Activated CD4-positive, alpha-beta memory T cell treated with anti-CD3 and anti-CD28 coated beads for 36 hours (primary cell): ENCODE measurements at places on chromosomes 6 and 20. TPM values are rescaled to one million over a fixed set of nuclear protein-coding genes. Genes with fewer than 3 reads are reported as not detected.

The HLA-DMB gene
- 1.6 TPM for total RNA-seq

DNA sequence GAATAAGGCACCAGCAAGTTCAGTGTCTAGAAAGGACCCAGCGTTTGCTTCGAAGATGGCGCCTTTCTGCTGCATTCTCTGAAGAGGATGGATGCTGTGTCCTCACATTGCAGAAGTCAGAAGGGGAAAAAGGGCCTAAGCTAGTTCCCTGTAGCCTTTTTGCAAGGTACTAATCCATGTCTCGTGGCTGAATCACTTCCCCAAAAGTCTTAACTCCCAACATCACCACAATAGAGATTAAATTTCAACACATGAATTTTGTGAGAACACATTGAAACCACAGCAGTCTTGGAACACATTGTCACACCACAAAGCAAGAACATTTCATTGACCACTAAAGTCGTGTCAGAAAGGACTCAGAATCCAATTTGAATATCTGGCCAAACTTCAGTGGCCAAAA, 42.1 kb downstream of the KLHL31 start:
- no peak overlapping the region for H3K4me3 ChIP-seq
- H3K4me1 ChIP-seq = peaks cover under 1% of the 10 kb centered on the region
- H3K27ac ChIP-seq = no peak overlapping the region
- H3K36me3 ChIP-seq = no peaks in the 10 kb centered on the region
- peaks cover 5% of the 10 kb centered on the region for H3K27me3 ChIP-seq
- DNase-seq = no peak

- DNase-seq = no peak
- H3K27me3 ChIP-seq = no peaks in the 10 kb centered on the region
- H3K4me1 ChIP-seq = no peaks in the 10 kb centered on the region
- H3K27ac ChIP-seq = no peak overlapping the region
- H3K4me3 ChIP-seq = no peak overlapping the region
These were observed 871.2 kb downstream of the TFAP2A start for GRCh38 chr6:9543649-9544048.

The SYNDIG1 gene
- not detected for total RNA-seq

GRCh38 chr20:57632286-57632685, 12.1 kb upstream of the ZBP1 start:
- no peak overlapping the region for H3K27ac ChIP-seq
- DNase-seq = no peak
- H3K4me3 ChIP-seq = no peak overlapping the region
- H3K36me3 ChIP-seq = peaks cover 18% of the 10 kb centered on the region
- peaks cover 9% of the 10 kb centered on the region for H3K27me3 ChIP-seq

The TULP1 gene
- not detected for total RNA-seq

DNA sequence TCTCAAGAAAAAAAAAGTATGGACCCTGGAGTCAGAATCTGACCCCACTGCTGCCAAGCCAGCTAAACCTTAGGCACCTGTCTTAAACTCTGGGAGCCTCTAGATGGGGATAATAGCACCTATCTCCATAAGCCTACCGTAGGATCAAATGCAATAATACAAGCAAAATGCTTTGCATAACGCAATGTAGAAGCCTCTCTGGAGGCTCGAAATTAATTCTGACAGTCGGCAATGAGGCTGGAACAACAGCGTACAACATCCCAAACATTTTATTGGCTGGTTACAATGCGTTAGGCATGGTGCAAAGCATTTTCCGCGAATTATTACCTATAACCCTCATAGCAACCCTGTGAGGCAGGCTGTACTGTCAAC, 521 bp downstream of the CDK5RAP1 start:
- peak overlapping the region; percentile 94 for H3K4me3 ChIP-seq
- H3K27ac ChIP-seq = no peak overlapping the region
- peaks cover 44% of the 10 kb centered on the region for H3K4me1 ChIP-seq
- H3K36me3 ChIP-seq = peaks cover 1% of the 10 kb centered on the region
- no peaks in the 10 kb centered on the region for H3K27me3 ChIP-seq
- DNase-seq = no peak

The KAT14 gene
- 14.4 TPM for total RNA-seq

DNA sequence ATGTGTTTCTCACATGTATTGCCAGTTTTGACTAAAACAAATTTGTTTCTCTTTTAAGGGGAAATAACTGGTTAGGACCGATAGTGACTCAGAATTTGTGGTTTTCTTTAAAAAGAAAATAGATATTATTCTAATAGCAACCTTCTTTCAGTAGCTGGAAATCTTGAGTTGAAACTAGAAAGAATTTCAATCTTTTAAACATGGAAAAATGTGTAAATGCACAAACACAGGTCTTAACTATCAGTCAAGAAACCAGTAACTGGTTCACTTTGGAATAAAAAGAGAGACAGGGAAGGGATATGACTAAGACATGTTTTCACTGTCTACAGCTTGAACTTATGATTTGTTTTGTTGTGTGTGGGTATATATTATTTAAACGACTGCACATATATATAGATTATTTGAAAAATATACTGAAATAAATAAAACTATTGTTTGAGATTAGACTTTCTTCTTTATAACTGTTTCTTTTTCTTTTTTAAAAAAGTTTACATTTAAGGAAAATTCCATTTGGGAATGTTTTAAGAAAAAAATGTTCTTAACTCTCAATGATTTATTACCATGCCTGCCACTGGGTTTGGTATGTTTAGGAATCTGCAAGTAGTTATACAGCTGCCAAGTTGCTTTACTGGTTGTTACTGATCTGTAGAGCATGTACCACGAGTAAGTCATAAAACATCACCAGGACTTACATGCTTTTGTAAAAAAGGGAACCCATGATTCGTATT, 753.3 kb upstream of the MARCKS start:
- no peaks in the 10 kb centered on the region for H3K36me3 ChIP-seq
- no peaks in the 10 kb centered on the region for H3K4me1 ChIP-seq
- H3K4me3 ChIP-seq = no peak overlapping the region
- H3K27ac ChIP-seq = no peak overlapping the region

The MLIP gene
- total RNA-seq = not detected

The LY6G6D gene
- total RNA-seq = not detected

DNA sequence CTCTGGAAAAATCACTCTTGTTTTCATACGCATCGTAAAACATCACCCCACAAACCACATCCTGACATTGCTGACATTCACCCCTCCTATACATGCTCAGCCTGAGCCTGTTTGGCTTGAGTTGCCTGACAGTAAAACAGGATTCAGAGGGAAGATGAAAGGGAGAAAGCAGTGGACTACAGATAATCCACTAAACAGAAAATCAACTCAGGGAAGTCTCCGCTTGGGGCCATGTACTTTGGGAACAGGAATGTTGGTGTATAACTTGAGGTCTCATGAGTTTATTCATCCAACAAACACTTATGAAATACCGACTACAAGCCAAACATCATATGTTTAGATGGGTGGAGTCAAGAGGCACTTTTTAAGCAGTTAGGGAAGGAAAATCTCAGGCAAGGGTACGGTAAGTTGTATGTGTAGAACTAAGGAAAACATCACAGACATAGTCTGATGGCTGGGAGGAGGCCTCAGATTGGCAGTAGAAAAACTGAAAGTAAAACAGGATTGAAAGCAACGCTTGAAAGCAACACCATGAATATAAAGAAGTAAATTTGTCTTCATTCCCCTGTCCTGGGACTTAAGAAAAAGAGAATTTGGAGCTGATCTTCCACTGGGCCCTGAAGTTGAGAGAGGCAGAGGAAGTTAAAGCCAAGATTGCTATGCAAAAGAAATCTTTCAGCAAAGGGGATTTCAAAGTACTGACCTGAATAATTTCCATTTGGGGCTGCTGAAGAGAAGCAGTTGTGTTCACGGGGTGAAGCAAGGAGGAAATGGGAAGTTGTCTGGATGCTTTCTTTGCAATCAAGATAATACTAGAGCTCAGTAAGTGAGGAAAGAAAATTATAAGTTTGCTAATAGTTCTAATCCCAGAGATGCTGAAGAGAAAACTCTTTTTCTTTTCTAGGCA, 28.8 kb downstream of the PDE7B start:
- no peaks in the 10 kb centered on the region for H3K36me3 ChIP-seq
- peak overlapping the region; percentile 94 for H3K27ac ChIP-seq
- H3K4me3 ChIP-seq = peak overlapping the region; percentile 72
- peaks cover 35% of the 10 kb centered on the region for H3K4me1 ChIP-seq

GRCh38 chr20:16624106-16624505, 50.9 kb upstream of the KIF16B start:
- H3K27ac ChIP-seq = no peak overlapping the region
- no peaks in the 10 kb centered on the region for H3K36me3 ChIP-seq
- no peaks in the 10 kb centered on the region for H3K4me1 ChIP-seq
- H3K4me3 ChIP-seq = no peak overlapping the region

GRCh38 chr20:8254911-8255582, 123.0 kb downstream of the PLCB1 start:
- H3K36me3 ChIP-seq = no peaks in the 10 kb centered on the region
- no peak overlapping the region for H3K4me3 ChIP-seq
- peaks cover 1% of the 10 kb centered on the region for H3K4me1 ChIP-seq
- H3K27me3 ChIP-seq = peaks cover 1% of the 10 kb centered on the region

The ASF1A gene
- total RNA-seq = 32.7 TPM
